ENCODE measurements at places on chromosomes 3 and 15.

GRCh38 chr15:63495780-63496488 lies 8.5 kb upstream of the USP3 start:
- DNase-seq = no peak

DNA sequence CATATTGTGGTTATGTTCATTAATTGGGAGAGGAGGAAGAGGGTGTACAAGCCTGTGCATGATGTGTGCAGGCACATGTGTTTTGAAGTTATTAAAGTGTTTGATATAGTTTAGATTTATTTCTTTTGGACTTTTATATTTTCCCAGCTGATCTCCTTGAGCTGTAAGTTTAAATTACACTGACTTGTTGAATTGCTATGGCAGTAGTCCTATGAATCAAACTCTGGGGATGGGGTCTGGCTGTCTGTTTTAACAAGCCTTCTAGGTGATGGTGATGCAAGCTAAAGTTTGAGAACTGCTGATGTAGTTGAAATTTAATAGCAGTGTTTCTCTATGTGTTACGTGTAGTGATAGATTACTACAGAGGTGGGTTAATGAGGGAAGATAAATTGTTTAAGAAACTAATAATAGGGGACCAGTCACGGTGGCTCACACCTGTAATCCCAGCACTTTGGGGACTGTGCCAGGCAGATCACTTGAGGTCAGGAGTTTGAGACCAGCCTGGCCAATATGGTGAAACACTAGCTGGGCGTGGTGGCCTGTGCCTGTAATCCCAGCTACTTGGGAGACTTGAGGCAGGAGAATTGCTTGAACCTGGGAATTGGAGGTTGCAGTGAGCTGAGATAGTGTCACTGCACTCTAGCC lies 7.0 kb downstream of the ARIH1 start:
- no peak for DNase-seq

DNA sequence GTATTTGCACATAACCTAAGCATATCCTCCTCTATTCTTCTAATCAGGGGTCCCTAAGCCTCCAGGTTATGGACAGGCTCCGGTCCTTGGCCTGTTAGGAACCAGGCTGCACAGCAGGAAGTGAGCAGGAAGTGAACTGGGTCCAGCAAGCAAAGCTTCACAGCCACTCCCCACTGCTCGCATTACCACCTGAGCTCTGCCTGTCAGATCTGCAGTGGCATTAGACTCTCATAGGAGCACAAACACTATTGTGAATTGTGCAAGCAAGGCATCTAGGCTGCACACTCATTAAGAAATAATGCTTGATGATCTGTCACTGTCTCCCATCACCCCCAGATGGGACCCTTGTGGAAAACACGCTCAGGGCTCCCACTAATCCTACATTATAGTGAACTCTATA lies 9.8 kb downstream of the MSL2 start:
- peak; percentile 48 for DNase-seq

DNA sequence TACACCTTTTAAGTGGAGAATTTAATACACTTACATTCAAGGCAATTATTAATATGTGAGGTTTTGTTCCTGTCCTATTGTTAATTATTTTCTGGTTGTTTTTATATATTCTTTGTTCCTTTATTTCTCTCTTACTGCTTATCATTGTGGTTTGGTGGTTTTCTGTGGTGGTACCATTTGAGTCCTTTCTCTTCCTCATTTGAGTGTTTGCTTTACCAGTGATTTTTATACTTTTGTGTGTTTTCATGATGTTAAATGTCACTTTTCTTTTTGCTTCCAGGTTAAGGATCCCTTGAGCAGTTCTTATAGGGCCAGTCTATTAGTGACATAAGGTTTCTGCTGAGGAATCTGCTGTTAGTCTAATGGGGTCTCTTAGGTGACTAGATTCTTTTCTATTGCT lies 116.5 kb downstream of the LRRK1 start:
- no peak for DNase-seq

DNA sequence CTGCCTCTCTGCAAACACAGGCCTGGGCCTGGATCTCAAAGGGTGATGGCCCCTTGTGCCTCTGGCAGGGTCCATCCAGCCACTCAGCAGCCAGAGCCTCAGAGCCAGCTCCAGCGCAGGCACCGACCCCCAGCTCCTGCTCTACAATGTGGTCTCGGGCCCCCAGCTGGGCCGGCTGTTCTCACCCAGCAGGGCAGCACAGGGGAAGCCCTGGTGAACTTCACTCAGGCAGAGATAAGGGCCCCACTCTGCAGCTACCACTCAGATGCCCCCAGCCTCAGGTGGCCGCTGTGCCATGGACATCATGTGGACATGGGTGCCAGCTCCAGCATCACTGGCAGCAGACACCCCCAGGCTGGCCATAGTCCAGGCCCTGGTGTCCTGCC lies 173.1 kb downstream of the TBC1D2B start:
- no peak for DNase-seq

DNA sequence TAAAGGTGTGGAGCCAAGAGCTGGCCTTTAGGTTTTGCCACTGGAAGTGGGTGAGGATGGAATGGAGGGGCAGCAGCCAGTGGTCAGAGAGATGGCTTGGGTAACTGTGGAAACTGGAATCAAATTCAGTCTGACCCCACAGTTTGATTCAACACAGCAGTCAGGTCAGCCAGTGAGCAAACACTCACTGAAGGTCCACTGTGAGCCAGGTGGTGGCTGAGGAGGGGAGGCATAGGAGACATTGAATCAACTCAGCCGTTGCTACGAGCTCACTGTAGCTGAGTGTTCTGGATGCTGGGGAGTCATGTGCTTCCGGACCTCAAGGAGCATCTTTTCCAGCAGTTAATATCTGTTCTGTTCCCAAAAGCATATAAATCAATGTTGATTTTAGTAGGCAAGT lies 37.5 kb downstream of the LPP start:
- no peak for DNase-seq

GRCh38 chr15:60323322-60323721 lies 74.5 kb downstream of the ANXA2 start:
- DNase-seq = no peak

- DNase-seq = no peak
Observed at GRCh38 chr3:13666781-13667709, 118.1 kb downstream of the FBLN2 start.

GRCh38 chr3:24905266-24905665 lies 410.6 kb upstream of the THRB start:
- no peak for DNase-seq

DNA sequence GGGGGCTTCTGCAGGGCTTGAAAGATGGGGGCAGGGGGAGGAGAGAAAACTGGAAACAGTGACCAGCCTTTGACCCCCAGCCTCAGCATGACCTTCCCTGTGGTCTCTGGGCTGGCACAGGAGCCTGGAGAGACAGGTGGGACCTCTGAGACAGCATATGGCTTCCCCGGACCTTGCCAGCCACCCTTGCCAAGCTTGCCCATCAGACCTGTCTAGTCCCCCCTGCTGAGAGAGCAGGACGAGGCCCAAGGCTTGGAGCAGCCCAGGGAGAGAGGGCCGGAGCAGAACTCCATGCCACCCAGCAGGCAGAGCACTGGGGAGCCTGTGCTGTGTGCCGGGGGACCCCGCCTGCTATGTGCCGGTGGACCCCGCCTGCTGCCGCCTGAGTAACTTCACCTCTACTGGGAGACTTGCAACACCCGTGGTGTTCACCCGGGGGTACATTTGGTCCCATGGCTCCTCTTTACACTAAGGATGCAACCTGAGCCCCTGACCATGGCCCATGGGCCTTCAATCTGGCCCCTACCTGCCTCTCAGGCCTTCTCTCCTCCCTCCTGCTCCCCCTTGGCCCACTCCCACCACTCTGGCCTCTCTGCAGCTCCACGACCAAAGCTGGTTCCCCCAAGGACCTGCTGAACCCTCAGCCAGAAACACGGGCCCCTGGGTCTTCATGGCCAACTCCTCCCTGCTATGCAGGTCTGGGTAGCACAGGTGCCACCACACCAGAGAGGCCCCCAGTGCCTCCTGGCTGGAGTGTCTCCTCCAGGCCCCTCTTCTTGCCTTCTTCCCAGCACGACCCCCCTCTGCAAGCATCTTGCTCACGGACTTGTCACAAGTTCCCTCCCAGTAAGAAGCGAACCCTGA lies 21.1 kb upstream of the SLC41A3 start:
- no peak for DNase-seq

DNA sequence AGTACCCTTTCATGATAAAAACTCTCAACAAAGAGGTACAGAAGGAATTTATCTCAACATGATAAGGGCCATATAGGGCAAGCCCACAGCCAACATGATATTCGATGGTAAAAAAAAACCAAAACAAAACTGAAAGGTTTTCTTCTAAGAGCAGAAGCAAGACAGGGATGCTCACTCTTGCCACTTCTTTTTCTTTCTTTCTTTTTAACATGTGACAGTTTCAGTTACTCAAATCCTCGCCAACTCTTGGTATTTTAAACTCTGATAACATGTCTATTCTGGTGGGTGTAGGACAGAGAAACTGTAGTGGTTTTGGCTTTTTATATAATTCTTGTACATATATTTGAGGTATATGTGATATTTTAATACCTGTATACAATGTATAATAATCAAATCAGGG lies 74.0 kb upstream of the NMNAT3 start:
- no peak for DNase-seq

DNA sequence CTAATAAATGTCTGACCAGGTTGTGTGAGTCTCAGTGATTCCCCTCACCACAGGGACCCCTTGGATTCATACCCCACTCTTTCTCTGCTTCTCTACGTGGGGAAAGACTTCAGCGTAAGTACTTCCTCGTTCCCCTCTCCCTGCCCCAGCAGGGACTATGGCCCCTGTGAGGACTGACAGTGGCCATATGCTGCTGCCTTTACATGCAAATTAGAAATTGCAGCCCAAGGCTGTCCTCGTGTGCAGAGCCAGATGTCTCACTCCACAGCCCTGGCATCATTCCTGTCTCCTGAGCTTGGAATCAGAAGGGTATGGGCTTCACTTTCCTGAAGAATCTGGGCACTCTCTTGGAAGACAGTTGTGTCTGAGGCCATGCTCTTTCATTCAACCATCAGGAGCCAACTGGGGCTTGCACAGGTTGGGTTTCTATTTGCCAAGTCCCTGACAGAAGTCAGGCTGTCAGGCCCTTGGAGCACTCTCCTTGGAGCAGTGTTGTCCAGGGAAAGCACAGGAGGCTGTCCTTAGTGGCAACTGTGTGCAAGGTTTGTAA lies 30.5 kb upstream of the IQCF2 start:
- no peak for DNase-seq

- DNase-seq = no peak
Observed at GRCh38 chr15:95470529-95470928, 860.0 kb upstream of the NR2F2 start.

GRCh38 chr3:64291345-64291744 lies 66.1 kb upstream of the PRICKLE2 start:
- no peak for DNase-seq

DNA sequence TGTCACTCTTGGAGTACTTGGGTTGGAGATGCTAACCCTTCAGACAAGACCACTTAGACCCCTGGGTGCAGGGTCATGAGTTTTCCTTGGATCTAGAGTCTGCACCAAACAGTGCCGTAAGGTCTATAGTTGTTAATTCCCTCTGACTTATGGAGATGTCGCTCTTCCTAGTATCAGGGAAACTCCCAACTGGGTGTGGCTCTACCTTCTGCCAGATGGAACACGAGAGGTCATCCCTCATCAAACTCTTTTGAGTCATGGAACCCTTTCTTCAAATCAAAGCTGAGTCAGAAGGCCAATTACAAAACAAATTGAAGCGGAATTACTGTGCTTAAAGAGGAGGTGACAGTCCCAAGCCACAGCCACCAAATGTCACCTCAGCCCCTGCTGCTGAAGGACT lies 514.9 kb upstream of the PROK2 start:
- no peak for DNase-seq

- DNase-seq = no peak
Observed at GRCh38 chr3:152860736-152861135, 25.8 kb downstream of the P2RY1 start.

- no peak for DNase-seq
Observed at GRCh38 chr3:186273586-186273985, 88.4 kb downstream of the DGKG start.

GRCh38 chr3:129608087-129608935 lies 1.8 kb upstream of the PLXND1 start:
- DNase-seq = no peak

DNA sequence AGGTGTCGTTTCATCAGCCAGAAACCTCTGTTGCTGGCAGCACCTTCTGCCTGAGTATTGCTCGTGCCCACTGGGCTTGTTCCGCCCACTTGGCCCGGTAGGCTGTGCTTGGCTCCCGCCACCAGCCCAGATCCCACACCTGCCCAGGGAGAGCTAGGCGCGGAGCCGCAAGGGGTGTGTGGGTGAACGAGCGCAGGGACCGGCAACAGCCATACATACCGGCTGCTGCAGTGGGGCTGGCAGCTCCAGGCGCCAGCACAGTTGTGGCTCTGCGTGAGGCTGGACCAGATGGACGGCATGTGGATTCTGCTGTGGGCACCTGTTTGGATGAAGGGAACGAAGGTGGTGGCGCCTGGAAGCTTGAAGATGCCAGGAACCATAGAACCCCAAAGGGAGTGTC lies 331.5 kb upstream of the MCTP2 start:
- DNase-seq = no peak

DNA sequence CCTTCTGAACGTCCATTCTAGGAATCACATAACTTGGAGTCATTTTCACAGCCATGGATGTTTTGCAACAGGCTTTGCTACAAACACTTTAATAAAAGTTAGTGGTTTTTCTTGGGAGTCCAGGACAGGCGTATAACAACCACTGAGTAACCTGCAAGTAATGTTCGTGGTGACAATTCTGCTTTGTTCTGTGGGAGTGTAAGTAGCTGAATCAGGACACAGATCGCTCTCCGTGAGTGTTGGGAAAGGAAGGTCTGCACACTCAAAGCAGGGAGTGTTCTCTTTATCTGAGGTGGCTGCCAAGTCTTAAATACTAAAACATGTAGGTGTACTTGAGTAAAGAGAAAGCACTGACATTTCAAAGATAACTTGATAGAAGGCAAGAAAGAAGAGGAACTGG lies 7.9 kb upstream of the BNC1 start:
- no peak for DNase-seq

DNA sequence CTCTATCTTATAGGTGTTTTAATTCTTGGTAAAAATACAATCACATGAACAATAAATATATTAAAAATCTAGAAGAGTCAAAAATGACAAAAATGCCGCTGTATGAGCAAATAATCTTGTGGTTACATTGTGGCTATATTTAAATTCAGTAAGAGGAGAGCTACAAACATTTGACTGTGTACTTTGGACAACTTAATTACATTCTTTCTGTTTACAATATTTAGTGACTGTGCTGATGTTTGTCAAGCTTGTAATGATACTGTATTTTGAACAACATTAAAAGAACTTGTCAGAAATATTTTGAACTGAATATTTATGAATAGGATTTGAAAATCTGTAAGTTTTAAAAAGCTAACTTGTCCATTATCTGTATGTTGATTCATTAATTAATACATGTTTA lies 598.3 kb downstream of the SI start:
- DNase-seq = no peak
